Fibroblast of skin of right quadriceps (primary cell): ENCODE measurements at places on chromosomes 1 and 21.

DNA sequence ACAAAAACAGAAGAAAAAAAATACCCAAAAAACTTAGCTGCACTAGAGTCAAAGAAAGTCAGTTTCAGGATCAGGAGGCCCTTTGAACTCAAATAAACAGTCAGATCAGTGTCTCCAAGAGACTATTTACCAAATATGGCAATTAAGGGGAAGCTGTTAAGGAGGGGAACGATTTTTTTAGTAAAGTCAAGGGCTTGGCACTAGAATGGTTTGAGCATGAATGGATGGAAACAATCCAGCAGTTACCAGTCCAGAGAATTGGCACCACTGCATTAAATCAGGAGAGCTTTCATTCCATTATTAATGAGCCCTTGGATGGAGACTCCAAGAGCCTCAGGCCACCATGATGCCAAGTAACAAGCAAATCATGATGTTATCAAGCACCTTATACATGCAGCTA lies 7.2 kb downstream of the TRAPPC3 start:
- DNase-seq = no peak

GRCh38 chr1:201772178-201772577 lies 56.8 kb upstream of the IPO9 start:
- no peak for DNase-seq

- no peak for DNase-seq
Observed at GRCh38 chr1:31786366-31787060, 22.4 kb upstream of the ADGRB2 start.

DNA sequence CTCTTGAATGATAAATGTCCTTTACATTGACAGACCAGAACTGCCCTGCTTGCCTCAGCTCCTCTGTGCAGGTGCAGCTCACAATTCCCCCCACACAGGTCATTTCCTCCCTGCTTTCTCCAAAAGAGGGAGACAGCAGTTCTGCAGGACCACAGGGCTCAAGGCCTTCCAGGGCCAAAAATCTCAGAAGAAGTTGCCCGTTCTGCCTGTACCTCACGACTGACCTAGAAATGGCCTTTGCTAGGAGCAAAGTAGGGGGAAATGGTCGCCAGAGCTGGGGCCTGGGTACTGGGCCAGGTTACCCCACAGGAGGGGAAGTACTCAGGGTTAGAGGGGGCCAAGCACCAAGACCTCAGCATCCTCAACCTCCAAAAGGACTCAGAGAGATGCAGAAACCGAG lies 11.1 kb downstream of the RNU1-2 start:
- no peak for DNase-seq
